ENCODE measurements at places on chromosomes 13 and 19.

GRCh38 chr19:38833092-38833425 lies 1.5 kb upstream of the ECH1 start:
- no peak for DNase-seq

DNA sequence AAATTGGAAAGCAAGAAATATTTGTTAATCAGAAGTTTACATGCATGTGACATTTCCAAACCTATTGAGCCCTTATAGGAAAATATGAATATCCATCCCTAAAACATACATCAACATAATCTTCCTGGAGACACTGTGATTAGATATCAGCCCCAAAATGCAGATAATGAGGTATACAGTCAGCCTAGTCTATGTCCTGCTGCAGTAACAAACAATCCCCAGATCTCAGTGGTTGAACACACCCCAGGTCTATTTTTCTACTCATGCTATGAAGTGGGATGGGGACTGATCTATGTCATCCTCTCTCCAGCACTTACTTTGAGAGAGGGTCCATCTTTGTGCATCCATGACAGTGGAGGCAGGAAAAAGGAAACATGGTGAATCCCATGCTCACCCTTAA lies 31.2 kb downstream of the CACNA1A start:
- no peak for DNase-seq

DNA sequence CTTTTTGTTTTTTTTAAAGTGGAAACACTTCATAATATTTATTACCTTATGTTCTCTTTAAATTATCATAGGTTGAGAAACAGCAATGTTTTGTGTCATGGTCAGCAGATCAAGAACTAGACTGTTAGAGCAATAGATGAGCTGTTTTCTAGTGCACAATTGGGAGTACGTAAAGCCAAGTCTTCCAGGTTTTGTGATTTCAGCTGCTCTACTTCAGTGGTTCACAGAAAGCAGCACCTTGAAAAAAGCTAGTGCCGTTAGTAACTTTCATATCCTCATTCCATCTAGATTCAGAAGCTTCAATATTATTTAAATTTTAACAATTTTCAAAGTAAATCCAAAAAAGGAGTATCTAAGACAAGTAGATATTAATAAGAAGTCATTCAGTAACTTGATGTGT lies 1.9 kb downstream of the GPR18 start:
- no peak for DNase-seq

DNA sequence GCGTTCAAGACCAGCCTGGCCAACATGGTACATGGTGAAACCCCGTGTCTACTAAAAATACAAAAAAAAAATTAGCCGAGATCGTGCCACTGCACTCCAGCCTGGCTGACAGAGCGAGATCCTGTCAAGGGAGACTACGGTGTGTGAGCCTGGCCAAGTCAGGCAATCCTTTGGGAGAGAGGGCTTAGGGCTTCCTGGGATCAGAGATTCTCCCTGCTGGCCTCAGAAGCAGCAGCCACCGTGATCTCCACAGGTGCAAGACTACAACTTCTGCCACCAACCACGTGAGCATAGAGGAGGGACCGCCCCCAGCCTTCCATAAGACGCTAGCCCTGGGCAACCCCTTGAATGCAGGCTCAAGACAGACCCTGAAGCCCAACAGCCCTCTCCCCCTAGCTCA lies 7.6 kb downstream of the MFSD12 start:
- DNase-seq = no peak

DNA sequence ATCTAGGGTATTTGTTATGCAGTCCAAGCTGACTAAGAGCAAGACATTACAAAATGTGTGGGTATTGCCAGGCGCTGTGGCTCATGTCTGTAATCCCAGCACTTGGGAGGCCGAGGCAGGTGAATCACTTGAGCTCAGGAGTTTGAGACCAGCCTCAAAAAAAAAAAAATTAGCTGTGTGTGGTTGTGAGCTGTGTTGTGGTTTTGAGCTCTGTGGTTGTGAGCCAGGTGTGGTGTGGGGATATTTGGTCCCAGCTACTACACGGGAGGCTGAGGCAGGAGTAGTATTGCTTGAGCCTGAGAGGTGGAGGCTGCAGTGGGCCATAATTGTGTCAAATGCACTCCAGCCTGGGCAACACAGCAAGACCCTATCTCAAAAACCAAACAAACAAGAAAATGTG lies 5.6 kb upstream of the KEAP1 start:
- no peak for DNase-seq

DNA sequence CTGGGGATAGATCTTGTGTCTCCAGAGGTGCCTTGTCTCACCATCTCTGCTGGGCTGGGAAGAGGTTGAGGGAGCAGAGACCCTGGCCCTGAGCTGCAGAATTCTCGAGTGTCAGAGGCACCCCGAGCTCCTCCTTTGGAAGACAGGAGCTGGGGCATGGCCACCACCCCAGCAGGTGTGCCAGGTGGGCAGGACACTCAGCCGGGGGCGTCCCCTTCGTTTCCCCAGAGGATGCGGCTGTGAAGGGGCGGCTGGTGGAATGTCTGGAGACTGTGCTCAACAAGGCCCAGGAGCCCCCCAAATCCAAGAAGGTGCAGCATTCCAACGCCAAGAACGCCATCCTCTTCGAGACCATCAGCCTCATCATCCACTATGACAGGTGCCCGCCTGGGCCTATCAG lies 14.5 kb downstream of the FUZ start:
- DNase-seq = no peak

- peak; percentile 61 for DNase-seq
Observed at GRCh38 chr13:45500492-45501174, 35.9 kb downstream of the COG3 start.

DNA sequence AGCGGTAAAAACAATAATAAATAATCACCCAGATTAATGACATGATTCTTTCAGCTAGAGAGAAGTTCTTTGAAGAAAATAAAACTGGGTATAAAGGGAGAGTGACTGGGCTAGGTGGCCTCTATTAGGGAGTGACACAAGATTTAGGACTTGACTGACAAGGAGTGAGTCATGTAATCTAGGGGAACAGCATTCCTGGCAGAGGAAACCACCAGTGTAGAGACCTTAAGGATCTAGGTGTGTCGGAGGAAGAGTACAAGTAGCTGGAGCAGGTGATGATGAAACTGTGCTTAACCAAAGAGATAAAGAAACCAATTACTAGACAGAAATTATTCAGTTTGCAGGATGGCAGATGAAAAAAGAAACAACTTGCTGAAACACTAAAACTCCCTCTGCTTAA lies 248.0 kb downstream of the RFC3 start:
- no peak for DNase-seq

- no peak for DNase-seq
Observed at GRCh38 chr13:45833663-45834375, 17.7 kb downstream of the SIAH3 start.

DNA sequence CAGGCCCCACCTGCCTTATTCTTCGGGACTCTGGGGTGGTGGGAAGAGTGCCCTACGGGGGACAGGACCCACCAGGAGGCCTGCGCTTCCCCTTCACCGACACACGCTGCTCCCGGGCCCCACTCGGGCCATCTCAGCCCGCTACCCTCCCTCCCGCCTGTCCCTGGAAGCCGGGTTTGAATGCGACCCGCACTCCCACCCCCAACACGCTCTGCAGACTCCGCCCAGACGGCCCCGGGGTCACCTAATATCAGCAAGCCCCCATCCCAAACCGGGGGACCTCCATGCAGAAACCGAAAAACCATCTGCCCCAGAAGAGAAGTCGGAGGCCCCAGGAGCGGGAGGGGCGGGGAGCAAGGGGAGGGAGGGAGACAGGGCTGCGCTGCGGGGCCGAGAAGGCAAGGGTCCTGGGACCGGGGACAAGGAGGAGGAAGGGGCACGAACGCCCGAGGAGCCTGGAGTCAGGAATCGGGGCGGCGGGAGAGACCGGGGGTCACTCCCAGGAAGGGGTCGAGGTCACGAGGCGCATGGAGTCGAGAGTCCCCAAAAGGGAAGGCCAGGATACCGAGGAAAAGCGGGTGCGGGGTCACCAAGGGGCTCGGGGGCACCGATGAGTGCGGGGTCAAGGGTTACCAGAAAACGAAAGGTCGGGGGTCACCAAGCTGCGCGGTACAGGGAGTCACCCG lies 766 bp downstream of the SBNO2 start:
- no peak for DNase-seq

- DNase-seq = no peak
Observed at GRCh38 chr19:57351867-57352266, 796 bp downstream of the ZNF304 start.

DNA sequence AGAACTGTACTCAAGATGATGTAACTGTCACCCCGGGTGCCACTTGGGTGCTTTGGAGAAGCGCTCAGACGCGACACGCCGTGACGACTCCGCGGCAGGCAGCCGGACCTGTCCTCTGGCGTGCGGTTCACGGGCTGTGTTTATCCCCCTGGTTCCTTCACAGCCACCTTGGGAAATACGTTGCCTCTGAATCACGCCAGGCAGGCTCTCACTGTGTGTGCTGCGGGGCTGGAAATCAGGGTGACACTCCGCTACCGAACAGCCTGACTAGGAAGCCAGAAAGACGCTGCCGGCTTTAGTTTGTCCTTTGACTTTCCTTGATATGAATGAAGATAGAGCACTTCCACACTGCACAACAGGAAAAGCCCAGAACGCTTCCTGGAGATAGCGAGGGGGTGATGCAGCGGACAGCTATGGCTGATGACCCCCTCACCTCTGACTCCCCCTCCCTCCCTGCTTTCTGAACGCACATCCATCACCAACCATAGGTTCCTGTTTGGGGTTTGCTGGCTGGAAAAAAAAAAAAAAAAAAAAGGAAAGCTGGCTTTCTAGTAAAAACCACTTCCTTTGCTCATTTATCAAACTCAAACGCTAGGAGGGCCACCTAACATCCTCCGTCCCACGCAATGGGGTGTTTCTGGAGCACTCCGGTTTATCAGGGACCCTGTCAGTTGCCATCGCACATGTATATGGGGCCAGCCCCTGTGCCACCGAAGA lies 3.7 kb upstream of the GP6 start:
- no peak for DNase-seq

- no peak for DNase-seq
Observed at GRCh38 chr19:13717194-13717643, 47.1 kb upstream of the MRI1 start.

DNA sequence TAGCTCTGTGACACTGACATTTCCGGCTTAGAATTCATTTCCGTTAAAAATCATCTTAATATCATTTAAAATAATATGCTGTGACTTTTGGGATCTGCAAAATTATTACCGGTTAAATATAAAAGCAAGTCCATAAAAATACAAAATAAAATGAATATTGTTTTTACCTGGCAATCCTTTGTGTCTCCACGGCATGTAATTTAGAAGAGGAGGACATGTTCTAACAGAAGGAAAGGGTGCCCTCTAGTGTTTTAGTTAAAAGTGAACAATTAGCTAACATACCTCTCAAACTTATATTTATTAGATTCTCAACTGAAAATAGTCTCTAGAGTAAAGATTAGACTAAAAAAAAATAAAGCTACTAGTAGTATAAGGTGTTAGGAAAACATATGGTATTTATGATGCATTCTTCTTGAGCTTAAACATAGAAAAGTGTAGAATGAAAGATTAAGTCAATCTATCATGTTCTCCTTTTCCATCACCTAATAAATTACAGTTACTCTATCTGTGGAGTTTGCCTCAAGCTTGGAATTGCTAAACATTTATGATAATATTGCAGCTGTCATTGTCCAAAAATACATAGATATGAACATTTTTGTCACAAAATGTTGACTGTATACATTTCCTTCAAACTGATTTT lies 676.7 kb upstream of the SPRY2 start:
- peak; percentile 13 for DNase-seq

DNA sequence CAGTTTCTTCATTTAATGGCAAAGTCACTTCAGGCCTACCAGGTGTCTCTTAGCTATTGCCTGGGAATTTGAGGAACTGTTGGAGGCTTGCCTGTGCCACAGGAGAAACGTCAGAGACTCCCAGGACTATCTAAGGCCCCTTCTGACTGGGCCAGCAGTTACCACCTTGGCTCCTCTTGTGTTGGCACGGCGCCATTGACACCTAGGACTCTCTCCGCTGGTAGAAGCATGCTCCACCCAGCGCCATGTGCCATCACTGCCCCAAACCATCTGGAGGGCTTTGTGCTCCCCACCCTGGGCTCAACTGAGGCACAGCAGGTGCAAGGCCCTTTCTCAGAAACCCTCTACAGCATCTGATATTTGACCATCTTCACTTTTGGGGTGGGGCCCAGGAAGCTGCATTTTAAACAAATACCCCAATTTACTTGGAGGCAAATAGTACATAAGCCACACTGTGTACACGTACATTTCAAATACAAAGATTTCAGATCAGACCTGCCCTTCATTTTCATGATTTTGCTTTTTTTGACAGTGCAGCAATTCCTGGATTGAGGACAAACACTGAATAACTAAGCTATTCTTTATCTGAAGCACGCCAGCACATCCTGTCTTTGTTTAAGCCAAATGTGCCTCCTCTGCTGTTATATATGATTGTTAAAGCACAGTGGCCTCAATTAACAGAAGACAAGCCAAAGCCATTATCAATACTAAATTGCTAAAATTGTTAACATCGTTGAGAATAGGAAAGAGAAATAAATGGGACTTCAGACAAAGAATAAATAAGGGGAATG lies 59.9 kb upstream of the TPP2 start:
- DNase-seq = no peak

DNA sequence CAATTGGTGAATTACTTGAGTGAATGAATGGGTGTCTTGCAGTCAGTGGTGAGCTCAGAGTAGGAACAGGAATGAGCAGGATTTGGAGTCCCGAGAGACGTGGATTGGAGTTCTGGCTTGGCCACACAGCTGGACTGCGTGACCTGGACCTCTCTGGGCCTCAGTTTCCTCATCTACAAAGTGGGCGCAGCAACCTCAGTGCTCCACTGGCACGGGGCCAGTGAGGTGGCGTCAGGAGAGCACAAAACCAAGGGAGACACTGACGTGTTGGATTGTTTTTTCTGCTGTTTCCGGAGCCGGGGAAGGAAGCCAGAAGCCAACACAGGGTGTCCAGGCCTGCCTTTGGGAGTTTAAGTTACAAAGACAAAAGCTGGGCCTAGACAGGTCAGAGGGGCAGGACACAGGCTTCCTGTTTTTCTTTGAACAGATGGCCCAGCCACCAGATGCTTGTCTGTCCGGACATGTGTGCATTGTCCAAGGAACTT lies 6.5 kb upstream of the DOCK6 start:
- peak; percentile 66 for DNase-seq

DNA sequence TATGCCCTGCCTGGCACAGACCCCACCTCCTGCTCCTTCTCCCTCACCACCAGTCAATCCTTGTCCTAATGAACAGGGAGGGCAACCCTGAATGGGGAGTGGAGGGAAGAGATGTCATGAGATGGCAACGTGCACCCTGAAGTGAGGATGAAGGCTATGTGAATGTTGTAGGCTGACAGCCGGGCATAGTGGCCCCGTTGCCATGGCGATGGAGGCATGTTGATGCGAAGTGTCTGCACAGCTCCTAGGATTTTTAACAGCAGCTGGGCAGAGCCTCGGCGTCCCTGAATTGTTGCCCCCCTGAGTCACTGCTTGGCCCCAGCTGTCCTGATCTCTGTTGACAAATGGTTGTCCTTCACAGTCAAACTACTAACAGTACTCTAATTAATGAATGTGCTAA lies 4.8 kb upstream of the ALOX5AP start:
- DNase-seq = no peak

- no peak for DNase-seq
Observed at GRCh38 chr19:47210180-47210490, 20.9 kb downstream of the BBC3 start.

GRCh38 chr13:113322043-113322461 lies 25.0 kb downstream of the LAMP1 start:
- DNase-seq = no peak
